ENCODE measurements at places on chromosomes 1 and 21.

GRCh38 chr1:61925591-61926298, 183.5 kb downstream of the PATJ start:
- no peak for DNase-seq

DNA sequence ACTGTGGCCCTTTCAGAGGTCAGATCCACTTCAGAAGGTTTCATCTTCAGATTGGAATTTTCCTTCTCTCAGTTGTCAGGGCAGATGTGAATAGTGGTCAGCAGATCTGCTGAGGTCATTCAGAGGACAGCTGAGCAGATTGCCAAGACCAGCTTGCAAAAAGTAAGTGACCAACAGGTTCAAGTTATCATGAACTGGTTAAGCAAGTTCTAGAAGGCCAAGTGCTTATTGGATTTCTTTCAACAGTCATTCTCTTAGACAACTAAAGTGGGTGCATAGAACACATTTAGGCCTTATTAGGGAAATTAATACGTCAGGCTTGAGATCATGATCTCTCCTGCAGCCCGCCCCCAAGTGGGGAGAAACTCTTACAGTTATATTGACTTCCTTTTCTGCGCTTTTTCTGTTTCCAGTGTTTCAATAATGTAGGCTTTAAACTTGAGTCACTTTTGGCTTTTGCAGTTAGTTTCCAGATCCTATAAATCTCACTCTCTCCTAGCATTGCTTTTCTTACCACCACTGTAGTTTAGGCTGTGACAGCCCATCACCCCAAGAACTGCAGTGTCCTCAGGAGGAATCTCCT, 96.4 kb downstream of the C1orf21 start:
- DNase-seq = no peak

DNA sequence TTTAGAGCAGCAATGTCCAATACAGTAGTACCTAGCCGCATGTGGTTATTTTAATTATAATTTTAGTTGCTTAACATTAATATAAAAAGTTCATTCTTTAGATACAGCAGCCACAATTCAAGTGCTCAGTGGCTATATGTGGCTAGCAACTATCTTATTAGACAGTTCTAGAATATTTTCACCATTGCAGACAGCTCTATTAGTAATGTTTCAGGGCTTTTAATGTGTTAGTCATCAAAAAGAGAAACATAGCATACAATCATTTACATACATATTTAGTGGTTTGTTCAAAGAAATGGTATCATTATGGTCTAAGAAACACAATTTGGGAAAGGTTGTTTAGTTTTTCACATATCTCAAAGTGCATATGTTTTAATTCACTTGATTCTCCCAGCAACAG, 66.6 kb upstream of the DYNLT5 start:
- DNase-seq = no peak

DNA sequence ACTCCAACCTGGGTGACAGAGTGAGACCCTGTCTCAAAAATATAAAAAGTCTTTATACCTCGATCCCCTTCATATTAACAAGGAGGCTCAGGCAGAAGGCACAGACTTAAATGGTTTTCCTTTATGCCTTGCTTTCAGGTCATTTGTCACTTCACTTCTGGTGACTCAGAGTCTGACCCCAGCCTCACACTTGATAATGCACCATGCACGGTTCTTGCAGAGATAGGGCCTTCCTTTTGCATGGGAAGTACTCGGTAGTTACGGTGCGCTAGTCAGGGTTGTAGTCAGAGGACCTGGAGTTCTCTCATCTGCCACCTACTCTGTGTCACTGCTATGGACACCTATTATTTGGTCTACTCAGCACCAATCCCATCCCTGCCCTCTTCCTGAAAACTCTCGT, 43.6 kb upstream of the BMP8B start:
- no peak for DNase-seq

DNA sequence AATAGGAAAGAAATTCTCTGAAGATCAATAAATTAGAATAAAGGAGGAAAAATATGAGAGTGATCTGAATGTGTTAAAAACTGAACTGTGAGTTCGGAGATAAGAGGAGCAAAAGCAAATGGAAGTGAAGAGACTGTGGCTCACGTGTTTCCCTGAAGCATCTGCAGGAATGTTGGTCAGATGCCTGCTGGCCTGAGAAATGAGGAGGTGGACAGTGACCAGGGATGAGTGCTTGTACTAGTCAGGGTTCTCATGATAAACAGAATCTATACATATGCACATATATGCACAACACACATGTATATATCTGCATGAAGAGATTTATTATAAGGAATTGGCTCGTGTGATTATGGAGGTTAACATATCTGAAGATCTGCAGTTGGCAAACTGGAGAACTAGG, 103.4 kb upstream of the TIAM1 start:
- no peak for DNase-seq

DNA sequence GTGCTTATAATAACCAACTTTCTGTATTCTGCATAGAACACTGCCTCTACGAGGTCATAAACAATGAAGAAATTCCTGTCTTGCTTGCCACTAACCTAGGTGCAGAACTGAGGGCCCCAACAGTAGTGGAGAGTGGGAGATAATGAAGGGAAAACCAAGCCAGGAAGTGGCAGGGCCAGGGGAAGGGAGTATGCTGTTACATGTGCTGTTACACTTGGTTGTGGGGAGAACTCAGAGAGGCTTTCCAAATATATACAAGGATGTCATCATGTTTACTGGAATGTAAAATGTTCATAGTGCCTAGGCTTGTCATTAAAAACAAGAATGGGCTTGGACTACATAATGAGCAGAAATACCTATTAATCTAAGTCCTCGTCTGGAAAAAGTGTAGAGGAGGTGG, 31.1 kb downstream of the NHLH2 start:
- no peak for DNase-seq

DNA sequence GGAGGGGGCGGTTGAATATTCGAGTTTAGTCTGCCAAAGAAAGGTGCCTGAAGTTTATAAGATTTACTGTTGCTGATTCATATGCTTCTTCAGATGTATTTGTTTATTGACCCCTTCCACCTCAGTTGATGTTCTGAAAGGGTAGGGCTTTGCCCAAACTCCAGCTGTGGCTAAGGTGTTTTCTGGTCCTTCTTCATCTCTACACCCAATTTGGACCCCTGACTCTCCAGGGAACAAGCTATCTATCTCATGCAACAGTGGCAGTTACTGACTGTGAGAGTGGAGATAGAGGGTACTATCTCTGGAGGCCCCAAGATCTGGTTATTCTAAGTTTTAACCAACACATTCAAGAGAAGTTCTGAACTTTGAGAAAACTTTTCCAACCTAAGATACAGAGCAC, 12.6 kb upstream of the ALG14 start:
- DNase-seq = no peak

DNA sequence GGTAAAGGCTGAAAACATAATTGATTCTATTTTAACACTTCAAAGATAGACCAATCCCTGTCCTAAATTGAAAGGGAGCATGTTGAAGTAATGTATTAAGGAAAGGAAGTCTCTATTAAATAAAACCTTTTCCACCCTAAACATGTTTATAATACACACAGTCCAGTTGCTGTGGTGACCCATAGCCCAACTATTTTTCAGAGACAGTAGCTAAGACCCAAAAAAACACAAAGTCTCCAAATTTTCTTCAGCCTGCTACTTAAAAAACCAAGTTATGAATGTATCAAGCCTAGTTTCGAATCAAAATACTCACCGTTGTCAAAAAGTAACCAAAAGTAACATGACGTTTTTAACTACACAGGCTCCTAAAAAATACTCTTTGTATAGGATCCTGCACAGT, 1.6 kb downstream of the ELK4 start:
- DNase-seq = no peak

GRCh38 chr1:224867715-224868114, 61.8 kb upstream of the DNAH14 start:
- DNase-seq = no peak

- no peak for DNase-seq
Observed at GRCh38 chr1:94334764-94335163, 83.4 kb upstream of the ABCD3 start.

GRCh38 chr1:245677461-245678240, 522.9 kb downstream of the KIF26B start:
- no peak for DNase-seq

GRCh38 chr21:14737922-14738321, 191.8 kb upstream of the SAMSN1 start:
- DNase-seq = no peak

GRCh38 chr1:27057389-27057788, 44.7 kb upstream of the TENT5B start:
- DNase-seq = no peak

GRCh38 chr1:235128456-235129328, at the start of gene TOMM20:
Gene TOMM20, minus strand, starts transcription at chr1:235128837. Its CDS starts 122 bp downstream, at chr1:235128715.
- DNase-seq = peak; percentile 94

- no peak for DNase-seq
Observed at GRCh38 chr1:153705484-153705883, 22.4 kb upstream of the INTS3 start.

GRCh38 chr1:13498553-13498952, 15.2 kb downstream of the LRRC38 start:
- no peak for DNase-seq

DNA sequence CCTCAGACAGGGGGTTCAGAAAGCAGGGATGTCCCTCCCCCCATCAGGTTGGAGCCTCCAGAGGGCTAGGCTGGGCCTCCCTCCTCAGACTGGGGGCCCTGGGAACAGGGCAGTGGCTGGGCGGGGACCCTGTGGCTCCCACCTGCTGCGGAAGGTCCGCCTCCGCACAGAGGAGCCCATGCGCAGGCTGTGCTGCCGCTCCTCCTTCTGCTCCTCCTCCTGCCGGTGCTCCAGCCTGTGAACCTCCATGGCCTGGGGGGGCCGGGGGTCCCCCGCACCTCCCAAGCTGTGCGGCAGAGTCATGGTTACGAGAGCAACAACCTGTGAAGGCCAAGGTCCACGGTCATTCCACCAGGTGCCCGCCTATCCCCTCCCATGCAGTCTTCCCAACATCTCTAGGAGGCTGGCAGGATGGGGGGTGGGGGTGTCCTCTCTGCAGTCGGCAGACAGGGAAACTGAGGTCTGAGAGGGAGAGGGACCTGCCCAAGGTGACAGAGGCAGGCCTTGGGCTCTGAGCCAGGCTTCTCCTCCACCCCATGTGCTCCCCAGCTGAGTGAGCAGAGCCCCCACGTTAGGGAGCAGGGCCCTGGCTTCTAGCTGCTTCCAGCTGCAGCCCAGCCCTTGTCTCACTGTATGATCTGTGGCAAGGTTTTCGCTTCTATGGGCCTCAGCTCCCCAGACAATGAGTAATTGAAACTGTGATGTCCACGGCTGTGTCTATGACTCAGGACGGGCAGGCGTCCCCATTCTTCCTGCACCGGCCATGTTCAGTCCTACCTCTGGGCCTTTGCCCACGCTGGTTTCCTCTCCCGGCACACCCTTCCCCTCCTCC, 3.4 kb downstream of the MYOM3 start:
- no peak for DNase-seq

- DNase-seq = no peak
Observed at GRCh38 chr1:48058135-48059025, 61.2 kb upstream of the TRABD2B start.

GRCh38 chr1:33516428-33516827, 44.0 kb downstream of the ZSCAN20 start:
- DNase-seq = no peak

GRCh38 chr1:228043281-228043848, 36.6 kb downstream of the WNT3A start:
- DNase-seq = no peak

DNA sequence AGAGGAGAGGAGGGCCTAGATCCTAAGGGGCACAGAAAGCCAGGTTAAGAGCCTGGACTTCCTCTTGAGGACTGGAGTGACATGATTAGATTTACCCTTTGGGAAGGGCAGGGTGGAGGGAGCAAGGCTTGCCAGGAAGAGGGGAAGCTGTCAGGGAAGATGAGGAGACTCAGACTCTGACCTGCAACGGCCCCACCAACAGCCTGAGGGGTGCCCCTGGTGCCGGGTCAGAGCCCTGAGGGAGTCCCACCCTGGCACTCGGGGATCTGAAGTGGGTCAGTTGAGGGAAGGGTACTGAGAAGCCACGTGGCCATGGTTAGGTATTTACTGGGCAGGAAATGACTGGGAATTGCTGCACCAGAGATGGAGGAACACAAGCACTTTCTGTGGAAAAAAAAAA, 9.8 kb downstream of the ECE1 start:
- no peak for DNase-seq

DNA sequence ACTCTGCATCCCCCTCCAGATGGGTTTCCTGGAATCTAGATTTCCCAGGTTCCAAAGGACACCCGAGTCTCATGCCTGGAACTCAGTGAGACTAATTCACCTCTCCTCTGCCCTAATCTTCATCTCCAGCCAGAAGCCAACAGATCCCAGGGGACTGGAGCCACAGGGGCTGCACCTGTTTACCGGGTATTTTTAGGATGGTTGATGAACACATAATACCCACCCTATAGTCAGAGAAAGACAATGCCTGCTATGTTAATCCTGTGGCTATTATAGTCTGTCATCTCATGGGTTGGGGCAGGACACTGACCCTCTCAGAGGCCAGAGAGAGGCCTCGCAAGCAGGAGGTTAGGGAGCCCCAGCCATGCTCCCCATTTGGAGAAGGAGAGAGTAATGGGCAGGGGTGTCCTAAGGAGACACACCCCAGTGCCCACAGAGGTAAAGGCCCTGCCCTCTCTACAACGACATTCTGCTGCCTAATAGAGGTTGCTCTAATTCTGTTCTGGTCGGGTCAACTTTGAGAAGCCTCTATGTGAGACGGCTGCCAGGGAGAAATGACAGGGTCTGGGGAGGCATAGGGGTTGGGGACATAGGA, 1.0 kb upstream of the TNNI1 start:
- DNase-seq = no peak

- no peak for DNase-seq
Observed at GRCh38 chr1:26043765-26044164, 2.2 kb downstream of the SLC30A2 start.

- DNase-seq = no peak
Observed at GRCh38 chr1:181646710-181647109, 163.4 kb downstream of the CACNA1E start.

GRCh38 chr1:234239515-234239914, 133.7 kb upstream of the COA6 start:
- no peak for DNase-seq

DNA sequence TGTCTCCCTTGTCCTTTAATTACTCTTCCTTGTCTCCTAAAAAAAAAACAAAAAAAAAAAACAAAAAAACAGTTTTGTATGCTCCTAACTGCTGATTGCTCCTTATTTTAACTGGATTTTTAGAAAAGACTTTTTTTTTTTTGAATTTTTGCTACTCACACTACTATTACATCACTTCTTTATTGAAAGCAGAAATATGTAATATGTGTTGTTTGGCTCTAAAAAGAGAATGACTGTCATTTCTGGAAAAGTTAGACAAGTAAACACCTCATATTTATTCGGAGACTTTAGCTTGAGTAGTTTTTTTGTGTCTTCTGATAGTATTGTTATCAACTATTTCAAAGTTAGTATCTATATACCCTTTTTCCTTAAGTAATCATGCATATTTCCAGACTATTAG, 855.0 kb downstream of the USP25 start:
- no peak for DNase-seq

- no peak for DNase-seq
Observed at GRCh38 chr1:110293601-110294104, 45.5 kb upstream of the RBM15 start.

DNA sequence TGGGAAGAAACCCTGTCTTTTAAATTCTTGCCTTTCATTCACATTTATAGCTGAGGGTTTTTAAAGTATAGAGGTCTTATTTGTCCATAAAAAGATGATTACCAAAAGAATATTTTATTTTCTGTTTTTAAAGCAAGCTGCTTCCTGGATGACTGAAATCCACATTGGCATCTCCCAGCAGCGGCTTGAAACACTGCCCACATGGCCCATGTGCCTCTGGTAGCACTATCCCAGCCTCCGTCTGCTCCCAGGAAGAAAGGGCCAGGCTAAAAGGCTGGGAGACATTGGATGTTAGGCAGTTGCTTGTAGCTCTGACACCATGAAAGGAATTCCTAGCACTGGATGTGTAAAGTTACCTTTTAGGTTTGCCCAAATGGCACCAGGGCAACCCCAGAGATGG, 169.9 kb upstream of the CACNA1E start:
- no peak for DNase-seq

Measured in NCI-H1417 treated with DMSO at 0.1 percent for 48 hours (cell line).